ENCODE measurements at places on chromosomes 5 and 9. TPM values are rescaled to one million over a fixed set of nuclear protein-coding genes. Genes with fewer than 3 reads are reported as not detected.

Gene MTX3
- polyA plus RNA-seq = 34.4 TPM

Gene GDA
- 0.51 TPM for polyA plus RNA-seq

Gene FABP6
- not detected for polyA plus RNA-seq

- DNase-seq = peak; percentile 31
Measured at GRCh38 chr5:115180165-115180709, 10.5 kb upstream of the TRIM36 start.

- DNase-seq = no peak
Measured at GRCh38 chr5:132266031-132266835, 8.7 kb downstream of the PDLIM4 start.

DNA sequence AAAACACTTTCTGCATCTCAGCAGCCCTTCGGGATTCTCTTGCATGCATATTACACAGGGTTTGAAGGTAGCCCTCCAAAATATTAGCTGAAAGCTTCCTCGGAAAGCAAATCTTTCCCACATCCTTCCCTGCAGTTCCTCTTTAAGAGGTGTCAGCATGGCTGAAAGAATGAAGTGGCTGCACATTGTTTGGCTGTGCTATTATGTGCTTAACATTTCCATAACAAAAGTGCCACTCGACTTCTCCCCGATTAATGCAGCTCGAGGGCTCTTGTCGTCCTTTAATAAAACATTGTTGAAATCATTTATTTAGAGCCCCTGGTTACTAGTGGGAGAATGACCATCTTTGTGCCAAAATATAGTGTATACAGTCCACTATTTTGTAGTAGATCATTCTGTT lies 6.5 kb downstream of the GAS1 start:
- no peak for DNase-seq

DNA sequence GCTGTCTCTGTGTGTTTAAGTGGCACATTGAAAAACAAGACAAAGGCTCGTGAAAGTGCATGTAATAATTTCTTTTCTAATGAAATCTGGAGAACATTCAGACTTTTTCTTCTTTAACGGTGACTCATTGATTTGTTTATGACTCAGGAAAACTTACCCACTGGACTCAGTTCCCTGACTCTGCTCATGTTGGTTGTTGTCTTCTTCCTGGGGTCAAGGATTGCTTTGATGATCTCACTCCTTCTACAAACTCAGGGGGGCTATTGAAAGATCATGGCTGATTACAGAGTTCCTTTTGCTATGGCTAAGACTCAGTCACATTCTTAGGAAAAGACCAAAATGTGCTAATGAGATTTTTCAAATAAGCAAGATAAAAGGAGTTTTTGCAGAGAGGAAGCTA lies 141.1 kb upstream of the DAP start:
- DNase-seq = no peak
